ENCODE measurements at places on chromosomes 13 and 19. TPM values are rescaled to one million over a fixed set of nuclear protein-coding genes. Genes with fewer than 3 reads are reported as not detected.

DNA sequence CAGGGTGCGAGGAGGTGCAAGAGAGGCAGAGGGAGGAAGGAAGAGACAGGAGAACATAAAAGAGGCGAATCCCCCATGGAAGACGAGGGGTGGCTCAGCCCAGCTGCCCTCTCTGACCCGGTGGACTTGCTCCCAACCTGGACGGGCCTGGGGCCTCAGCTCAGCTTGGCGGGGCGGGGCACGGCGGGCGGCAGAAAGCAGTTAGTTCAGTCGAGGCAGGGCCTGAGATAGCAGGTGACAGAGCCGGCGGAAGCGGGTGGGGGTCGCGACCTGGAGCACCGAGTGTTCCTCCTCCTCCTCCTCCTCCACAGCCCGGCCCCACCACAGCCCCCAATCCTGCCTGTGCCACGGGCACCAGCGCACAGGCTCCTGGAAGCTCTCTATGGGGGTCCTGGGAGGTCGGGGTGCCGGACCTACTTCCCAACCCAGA, 7.0 kb upstream of the CACTIN start:
- H3K36me3 ChIP-seq = no peaks in the 10 kb centered on the region
- H3K27ac ChIP-seq = no peak overlapping the region
- no peaks in the 10 kb centered on the region for H3K27me3 ChIP-seq
- no peak overlapping the region for H3K4me3 ChIP-seq

- peak overlapping the region; percentile 54 for H3K4me3 ChIP-seq
- H3K36me3 ChIP-seq = peaks cover 2% of the 10 kb centered on the region
- peak; percentile 70 for DNase-seq
- H3K4me1 ChIP-seq = peaks cover 24% of the 10 kb centered on the region
- H3K27ac ChIP-seq = peak overlapping the region; percentile 83
- H3K27me3 ChIP-seq = peaks cover 3% of the 10 kb centered on the region
Observed at GRCh38 chr19:54464630-54465425, 1.2 kb upstream of the LENG9 start.

DNA sequence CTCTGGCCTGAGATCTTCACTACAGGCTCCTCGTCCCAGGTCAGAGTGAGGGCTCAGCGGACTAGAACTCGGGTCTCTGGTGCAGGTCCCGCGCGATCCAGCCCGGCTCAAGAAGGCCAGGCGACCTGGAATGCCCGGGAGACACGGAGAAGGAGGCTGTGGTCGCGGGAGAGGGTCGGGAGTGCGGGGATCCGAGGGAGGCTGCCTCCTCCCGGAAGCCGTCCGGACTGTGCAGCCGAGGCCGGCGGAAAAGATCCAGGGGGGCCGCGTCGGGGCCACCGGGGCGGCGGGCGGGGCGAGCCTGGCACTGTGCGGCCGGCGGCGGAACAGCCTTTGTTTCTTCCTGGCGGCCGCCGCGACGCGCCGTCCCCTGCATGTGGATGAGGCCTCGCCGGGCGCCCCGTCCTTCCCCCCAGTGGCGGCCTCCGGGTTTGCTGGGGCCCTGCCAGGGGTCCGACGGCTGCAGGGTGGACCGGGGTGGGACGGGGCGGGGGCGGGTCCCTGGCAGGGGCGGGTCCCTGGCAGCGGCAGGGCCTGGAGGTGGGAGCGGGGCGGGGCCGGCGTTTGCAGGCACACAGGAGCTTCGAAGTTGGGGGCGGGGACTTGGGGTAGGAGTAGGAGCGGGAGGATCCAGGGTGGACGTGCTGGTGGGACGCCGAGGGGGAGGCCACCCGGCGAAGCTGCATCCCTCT, 1.0 kb upstream of the SLC7A10 start:
- H3K36me3 ChIP-seq = no peaks in the 10 kb centered on the region
- H3K27me3 ChIP-seq = peaks cover 53% of the 10 kb centered on the region
- no peak overlapping the region for H3K27ac ChIP-seq
- no peak for DNase-seq

GRCh38 chr13:48909056-48909389, 66.7 kb upstream of the FNDC3A start:
- H3K27ac ChIP-seq = no peak overlapping the region
- DNase-seq = no peak
- H3K4me3 ChIP-seq = no peak overlapping the region
- no peaks in the 10 kb centered on the region for H3K36me3 ChIP-seq
- H3K27me3 ChIP-seq = no peaks in the 10 kb centered on the region

GRCh38 chr13:36062249-36062648, 68.9 kb downstream of the DCLK1 start:
- H3K4me3 ChIP-seq = no peak overlapping the region
- no peaks in the 10 kb centered on the region for H3K4me1 ChIP-seq
- DNase-seq = no peak
- H3K27ac ChIP-seq = no peak overlapping the region
- H3K36me3 ChIP-seq = no peaks in the 10 kb centered on the region

DNA sequence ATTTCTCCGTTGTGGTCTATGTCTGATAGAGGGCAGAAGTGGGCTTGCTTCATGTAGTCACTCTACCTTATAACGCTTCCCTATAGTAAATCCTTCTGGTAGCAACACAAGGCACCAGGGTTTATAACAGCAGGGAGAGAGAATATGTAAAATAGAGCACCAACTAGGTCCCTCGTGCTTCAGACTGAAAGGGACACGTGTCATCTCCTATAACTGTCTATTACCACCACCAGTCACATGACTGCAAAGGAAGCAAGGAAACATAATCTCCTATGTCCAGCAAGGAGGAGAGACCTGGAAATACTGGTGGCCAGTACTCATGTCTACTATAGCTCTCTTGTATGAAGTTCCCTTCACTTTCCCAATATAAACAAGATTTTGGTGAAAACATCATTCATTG, 79.2 kb downstream of the SLAIN1 start:
- H3K36me3 ChIP-seq = no peaks in the 10 kb centered on the region
- no peak for DNase-seq
- no peak overlapping the region for H3K27ac ChIP-seq
- no peak overlapping the region for H3K4me3 ChIP-seq

DNA sequence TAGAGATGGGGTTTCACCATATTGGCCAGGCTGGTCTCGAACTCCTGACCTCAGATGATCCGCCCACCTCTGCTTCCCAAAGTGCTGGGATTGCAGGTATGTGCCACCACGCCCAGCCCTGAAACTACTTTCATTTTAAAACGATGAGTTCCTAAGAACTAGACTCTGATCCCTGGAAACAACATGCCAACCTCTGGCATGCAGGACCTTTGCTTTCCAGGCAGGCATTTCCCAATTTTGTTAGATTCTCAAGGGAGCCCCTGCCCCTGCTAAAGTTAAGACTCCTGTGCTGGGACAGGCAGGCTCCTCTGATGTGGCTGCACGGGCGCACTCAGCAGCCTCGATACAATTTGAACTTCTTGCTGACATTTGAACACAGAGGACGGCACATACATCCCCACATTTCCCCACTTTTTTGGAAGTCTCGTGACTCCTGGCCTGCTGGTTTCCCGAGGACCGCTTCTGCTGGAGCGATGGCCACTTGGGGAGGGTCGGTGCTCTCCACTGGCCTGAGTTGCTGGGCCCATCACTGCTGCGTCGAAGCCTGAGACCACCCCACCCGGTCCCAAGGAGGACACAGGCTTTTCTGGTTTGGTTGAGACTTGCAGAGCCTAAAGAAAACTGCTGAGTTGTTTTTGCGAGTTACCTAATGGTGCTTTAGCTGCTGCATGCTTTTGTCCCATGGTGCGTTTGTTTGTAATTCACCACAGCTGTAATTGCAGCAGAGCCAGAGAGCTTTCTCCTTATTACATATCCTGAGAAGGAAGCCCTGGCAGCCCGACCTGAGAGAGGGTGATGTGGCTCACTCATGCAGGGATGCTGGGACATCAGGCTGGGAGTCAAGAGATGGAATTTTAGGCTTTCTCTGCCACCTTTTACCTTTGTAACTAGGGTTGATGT, 8.2 kb downstream of the ATP11A start:
- DNase-seq = no peak
- H3K27me3 ChIP-seq = no peaks in the 10 kb centered on the region
- H3K4me3 ChIP-seq = no peak overlapping the region
- no peak overlapping the region for H3K27ac ChIP-seq

GRCh38 chr13:24858953-24859352, 95.0 kb downstream of the RNF17 start:
- H3K27me3 ChIP-seq = no peaks in the 10 kb centered on the region
- DNase-seq = no peak
- no peak overlapping the region for H3K27ac ChIP-seq

- H3K4me3 ChIP-seq = no peak overlapping the region
- H3K27me3 ChIP-seq = no peaks in the 10 kb centered on the region
- no peak overlapping the region for H3K27ac ChIP-seq
Observed at GRCh38 chr19:5052515-5052914, 83.6 kb downstream of the KDM4B start.

DNA sequence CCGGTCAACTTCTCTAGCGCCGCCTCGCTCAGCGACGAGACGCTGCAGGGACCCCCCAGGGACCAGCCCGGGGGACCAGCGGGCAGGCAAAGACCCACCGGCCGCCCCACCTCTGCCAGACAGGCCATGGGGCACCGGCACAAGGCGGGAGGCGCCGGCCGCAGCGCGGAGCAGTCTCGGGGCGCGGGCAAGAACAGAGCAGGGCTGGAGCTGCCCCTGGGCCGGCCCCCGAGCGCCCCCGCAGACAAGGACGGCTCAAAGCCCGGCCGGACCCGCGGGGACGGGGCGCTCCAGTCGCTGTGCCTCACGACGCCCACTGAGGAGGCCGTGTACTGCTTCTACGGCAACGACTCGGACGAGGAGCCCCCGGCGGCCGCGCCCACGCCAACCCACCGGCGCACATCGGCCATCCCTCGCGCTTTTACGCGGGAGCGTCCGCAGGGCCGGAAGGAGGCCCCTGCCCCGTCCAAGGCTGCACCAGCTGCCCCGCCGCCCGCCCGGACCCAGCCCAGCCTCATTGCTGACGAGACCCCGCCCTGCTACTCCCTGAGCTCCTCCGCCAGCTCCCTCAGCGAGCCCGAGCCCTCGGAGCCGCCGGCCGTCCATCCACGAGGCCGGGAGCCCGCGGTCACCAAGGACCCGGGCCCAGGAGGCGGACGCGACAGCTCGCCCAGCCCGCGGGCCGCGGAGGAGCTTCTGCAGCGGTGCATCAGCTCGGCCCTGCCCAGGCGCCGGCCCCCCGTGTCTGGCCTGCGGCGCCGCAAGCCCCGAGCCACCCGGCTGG, 11.3 kb downstream of the C19orf25 start:
- DNase-seq = no peak
- peaks cover 5% of the 10 kb centered on the region for H3K27me3 ChIP-seq
- peaks cover 5% of the 10 kb centered on the region for H3K4me1 ChIP-seq
- no peak overlapping the region for H3K4me3 ChIP-seq
- H3K27ac ChIP-seq = no peak overlapping the region
- no peaks in the 10 kb centered on the region for H3K36me3 ChIP-seq

INAFM1 gene
- total RNA-seq = 23.6 TPM

DUXA gene
- not detected for total RNA-seq

SPATA13 gene
- 6.2 TPM for total RNA-seq
